ENCODE measurements at places on chromosomes 3 and 15. TPM values are rescaled to one million over a fixed set of nuclear protein-coding genes. Genes with fewer than 3 reads are reported as not detected.

- DNase-seq = no peak
Measured at GRCh38 chr15:96448923-96449322, 118.4 kb downstream of the NR2F2 start.

GRCh38 chr3:51353691-51354090, 31.4 kb upstream of the MANF start:
- DNase-seq = no peak

THRB gene
- not detected for total RNA-seq

SCN11A gene
- total RNA-seq = 0.05 TPM

DNA sequence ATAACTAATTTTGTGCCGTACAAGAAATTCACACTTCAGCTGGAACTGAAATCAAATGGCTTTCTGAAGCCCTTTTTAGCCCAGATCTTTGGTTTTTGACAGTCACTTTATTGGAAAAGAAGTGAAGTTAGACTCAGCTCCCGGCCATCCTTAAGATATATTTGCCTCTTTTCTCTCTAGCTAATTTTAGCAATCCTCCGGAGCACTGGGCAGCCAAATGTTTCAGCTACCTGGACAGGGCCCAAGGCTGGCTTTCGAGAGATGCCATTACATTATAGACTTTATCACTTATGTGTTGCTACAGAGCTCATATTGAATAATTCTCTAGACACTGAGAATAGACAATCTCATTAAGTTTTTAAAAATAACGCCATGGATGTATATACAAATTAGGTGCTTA, 28.5 kb upstream of the RPL39L start:
- no peak for DNase-seq

DNA sequence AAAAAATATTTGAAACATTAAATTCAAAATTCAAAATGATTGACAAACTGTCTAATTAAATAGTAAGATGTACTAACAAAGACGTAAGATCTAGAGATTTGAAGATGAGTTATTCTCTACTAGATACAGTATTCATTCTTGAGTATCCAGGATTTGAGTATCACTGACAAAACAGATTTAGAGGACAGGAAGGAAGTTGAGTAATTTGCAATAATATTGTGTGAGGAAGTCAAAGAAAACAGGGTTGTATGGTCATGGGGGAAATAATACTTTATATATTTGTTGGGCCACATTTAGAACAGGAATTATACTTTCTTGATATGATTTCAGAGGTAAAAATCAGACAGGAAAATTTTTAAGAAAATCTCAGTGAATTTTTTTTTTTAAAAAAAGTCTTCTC, 393.1 kb upstream of the CDIN1 start:
- DNase-seq = no peak

GRCh38 chr15:38690719-38691332, 126.2 kb upstream of the RASGRP1 start:
- DNase-seq = peak; percentile 89

DNA sequence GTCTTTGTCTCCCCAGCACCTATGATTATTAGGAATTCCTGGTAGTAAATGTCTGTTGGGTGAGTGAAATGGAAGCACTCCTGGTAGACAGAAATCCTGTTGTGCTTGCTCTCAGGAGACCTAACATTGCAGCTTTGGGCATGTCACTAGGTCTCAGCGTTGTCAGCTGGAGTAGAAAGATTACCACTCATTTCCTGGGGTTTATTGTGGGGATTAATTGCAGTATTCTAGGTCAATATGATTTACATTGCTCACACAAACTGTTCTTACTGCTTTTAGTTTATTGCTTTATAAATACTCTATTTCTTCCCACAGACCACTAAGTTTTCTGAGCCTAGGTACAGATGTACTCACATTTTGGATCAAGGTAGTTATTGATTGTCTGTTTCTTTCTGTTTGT, 5.1 kb downstream of the TSEN2 start:
- DNase-seq = no peak

- DNase-seq = no peak
Measured at GRCh38 chr3:13385373-13385965, 34.7 kb downstream of the NUP210 start.

- DNase-seq = no peak
Measured at GRCh38 chr3:120741320-120741719, 996 bp downstream of the RABL3 start.

MYH15 gene
- 0.35 TPM for total RNA-seq

DNA sequence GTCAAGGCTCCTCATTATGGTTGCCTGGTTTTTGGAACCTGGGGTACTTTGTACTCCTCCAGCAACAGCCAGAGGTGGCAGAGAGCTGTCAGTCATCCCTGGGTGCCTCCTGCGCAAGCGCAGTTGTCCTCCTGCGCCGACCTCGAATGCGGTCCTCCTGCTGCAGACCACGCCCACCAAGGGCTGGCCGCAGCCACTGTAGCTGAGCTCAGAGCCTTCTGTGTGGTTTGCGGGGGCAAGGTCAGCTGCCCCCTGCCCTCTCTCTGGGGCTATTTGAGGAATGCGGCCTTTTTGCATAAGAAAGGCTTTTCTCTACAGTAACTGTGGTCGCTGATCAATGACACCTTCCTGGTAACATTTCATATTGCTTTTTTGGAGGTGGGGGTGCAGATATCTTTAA, 131.3 kb upstream of the SNRPN start:
- no peak for DNase-seq

C2CD4B gene
- 0.23 TPM for total RNA-seq

All from activated CD8-positive, alpha-beta memory T cell treated with anti-CD3 and anti-CD28 coated beads, Interleukin-2, amount 10 ng/mL, durations not matched to agents 7 days and 5 days (primary cell).